Activated CD8-positive, alpha-beta memory T cell treated with anti-CD3 and anti-CD28 coated beads for 48 hours (primary cell): ENCODE measurements at places on chromosomes 4 and X.

DNA sequence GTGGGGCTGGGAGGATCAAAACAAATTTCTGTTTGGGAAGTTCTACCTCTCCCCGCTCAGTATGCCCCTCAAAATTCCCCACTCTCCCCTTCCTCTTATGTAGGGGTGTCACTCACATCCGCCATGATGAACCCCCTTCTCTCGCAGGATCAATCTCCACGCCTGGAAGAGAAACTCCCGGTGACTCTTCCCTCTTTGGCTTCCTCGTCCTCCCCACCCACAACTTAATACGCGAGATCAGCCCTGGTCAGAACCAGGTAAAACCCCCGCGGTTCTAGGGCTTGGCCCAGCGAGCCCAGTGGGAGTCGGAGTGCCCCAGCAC, 427 bp downstream of the LAMTOR3 start:
- no peak for DNase-seq

DNA sequence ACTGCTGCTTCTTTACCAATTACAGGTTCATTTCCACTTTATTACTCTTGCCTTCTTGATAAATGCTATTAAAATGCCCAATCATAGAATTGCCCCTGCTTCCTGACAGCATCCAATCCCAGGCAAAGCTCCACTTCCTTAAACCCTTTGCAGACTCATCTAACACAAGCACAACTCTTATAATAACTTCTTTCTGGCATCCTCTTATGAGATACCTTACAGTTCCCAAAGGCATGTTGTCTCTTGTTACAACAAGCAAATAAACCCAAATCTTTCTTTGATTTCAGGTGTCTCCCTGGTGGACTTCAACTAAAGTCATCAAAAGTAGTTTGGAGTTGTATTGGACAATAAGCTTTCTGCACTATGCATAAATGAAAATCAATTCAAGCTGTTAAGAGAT, 22.5 kb upstream of the ADH7 start:
- DNase-seq: no peak

- DNase-seq: no peak
Measured at GRCh38 chr4:113293043-113293560, 243.6 kb downstream of the ANK2 start.

DNA sequence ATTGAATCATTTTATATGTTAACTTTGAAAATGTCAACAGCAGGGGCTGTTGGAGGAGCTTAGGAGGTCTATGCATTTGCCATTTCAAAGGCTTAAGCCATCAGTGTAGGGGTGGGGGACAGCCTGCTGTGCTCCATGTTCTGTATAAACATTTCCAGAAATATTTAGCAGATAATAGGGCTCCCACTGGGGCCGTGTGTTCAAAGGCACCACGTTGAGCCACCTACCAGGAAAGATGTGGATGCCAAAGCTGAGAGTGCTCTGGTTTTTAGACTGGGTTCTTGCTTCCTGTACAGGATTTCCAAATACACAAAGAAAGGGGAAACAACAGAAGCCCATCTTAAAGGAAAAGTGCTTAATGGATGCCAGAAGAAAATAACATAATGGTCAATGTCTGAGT, 219.5 kb downstream of the CENPC start:
- no peak for DNase-seq

DNA sequence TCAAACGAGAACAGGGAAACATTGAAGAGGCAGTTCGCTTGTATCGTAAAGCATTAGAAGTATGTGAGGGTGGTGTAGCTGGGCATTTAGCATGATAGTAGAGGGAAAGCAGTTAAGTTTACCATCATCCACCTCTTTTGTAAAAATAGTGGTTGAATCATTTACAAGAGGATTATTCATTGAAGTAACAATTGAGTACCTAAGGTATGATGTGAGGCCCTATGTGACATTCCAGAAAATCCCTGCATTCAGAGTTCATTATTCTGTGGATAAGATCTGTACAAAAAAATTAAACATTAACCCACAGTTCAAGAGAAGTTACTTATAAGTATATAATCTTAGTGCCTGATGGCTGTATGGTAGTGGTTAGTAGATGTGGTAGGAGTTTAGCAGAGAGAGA, 22.2 kb upstream of the GCNA start:
- no peak for DNase-seq

GRCh38 chrX:153728095-153728494, 3.4 kb downstream of the ABCD1 start:
- DNase-seq: no peak

GRCh38 chr4:86769794-86770193, 79.4 kb downstream of the SLC10A6 start:
- no peak for DNase-seq

DNA sequence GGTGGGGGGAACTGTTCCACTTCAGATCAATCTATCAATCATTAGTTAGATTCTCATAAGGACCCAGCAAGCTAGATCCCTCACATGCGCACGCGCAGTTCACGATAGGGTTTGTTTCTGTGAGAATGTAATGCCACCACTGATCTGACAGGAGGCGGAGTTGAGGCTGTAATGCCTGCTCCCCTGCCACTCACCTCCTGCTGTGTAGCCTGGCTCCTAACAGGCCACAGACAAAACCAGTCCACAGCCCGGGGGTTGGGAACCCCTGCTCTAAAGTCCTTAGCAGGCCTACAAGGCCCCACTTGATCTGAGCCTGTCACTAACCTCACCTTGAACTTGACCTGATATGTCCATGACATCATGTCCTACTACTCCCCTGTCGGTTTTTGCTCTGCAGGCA, 30.3 kb downstream of the ARL9 start:
- DNase-seq: no peak

- no peak for DNase-seq
Measured at GRCh38 chrX:70664726-70665125, 220.1 kb downstream of the DLG3 start.

GRCh38 chrX:109716431-109717028, 16.5 kb downstream of the ACSL4 start:
- DNase-seq: no peak

DNA sequence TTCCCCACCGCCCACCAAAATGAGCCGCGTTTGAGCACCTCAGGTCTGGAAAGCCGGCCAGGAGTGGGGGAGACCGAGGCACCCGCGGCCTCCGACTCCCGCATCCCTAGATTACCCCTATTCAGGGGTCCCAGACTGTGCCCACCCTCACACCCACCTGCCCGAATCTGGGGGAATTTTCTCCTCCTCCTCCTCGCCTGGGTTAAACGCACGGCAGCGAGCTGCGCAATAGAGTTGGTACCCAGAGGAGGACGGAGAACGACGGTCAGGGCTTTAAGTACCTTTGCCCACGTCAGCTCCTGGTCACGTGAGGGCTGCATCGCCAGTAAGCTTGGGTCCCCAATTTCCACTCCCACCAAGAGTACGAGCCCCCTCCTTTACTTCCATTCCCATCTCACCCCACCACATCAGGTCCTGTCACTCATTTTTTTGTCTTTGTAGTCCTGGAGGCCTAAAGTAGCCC, at the start of gene ARMCX2:
Gene ARMCX2 (minus strand): TSS at position 250 of the 463 bp plus-strand sequence. CDS start 2,262 bp downstream, outside the sequence.
- DNase-seq: no peak

DNA sequence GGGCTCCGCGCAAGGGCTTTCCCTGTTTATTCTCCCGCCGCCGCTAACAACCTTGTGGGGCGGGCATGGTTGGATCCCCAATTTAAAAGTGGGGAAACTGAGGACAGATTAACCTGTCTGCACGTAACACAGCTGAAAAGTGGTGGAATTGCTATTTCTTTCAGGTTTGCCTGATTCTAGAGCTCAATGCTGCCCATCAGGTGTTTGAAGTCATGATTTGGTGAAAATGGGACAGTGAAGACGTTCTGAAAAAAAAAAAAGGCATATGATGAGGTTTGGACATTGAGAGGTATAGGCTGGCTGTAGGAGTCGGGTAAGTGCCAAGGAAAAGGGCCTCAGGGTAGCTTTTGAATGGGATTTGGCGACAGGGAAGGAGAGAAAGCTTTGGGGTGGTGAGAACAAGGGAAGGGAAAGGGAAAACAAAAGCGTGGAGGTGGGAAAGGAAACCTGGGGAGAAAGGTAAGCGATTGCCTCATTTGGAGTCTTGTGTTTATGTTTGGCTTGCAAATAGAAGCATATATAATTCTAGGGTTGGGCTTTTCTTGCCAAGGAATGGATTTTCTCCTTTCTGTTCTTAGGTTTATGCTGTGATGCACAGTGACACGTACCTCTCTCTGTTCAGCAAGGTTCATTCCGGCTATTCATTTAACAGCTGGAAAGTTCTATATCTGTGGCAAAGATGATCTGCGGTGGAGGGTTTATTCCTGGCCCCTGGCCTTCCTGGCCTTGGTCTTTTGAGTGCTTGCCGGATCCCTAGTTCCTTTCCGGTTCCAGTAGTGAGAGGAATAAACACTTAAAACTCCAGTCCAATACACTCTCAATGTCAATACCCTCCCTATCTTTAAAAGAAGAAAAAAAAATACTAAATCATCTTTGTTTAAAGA, 2.4 kb upstream of the STIM2 start:
- DNase-seq: no peak

DNA sequence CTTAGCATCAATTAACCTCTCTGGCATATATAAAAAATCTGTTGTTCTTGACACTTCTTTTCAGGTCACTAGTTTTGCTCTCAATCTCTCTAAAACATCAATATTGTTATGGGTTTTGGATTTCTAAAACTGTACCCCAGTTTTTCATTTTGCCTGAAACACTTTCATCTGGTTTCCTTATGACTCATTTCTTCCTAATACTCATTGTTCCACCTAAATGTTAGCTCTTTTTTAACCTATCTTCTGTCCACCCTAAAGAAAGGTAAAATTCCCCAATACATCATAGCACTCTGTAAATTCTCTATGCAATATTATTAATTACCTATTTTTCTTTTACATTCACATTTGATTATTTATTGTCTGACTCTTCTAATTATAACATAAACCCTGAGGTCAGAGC, 575.5 kb upstream of the NDST4 start:
- no peak for DNase-seq

DNA sequence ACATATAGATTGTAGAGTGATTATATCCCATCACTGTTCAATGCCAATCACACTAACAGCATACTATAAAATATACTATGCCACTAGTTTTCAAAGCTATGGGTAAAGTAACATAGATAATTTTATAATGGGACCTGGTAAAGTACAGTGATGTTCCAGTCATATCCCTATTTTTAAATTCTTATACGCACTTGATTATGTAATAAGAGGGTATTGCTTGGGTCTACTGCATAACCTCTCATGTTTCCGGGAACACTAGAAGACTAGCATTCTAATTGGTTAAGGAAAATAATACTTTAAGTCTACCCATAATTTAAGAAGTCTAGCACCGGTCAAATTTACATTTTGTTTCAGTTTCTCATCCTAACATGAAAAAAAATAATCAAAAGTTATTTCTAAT, 275.1 kb downstream of the CHIC1 start:
- DNase-seq: no peak

DNA sequence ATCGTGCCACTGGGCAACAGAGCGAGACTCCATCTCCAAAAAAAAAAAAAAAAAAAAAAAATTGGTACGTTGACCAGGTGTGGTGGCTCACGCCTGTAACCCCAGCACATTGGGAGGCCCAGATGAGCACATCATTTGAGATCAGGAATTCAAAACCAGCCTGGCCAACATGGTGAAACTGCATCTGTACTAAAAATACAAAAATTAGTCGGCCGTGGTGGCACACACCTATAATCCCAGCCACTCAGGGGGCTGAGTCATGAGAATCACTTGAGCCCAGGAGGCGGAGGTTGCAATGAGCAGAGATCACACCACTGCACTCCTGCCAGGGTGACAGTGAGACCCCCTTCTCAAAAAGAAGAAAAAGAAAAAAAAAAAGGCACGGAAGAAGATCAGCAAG, 24.5 kb downstream of the RBMX start:
- no peak for DNase-seq

DNA sequence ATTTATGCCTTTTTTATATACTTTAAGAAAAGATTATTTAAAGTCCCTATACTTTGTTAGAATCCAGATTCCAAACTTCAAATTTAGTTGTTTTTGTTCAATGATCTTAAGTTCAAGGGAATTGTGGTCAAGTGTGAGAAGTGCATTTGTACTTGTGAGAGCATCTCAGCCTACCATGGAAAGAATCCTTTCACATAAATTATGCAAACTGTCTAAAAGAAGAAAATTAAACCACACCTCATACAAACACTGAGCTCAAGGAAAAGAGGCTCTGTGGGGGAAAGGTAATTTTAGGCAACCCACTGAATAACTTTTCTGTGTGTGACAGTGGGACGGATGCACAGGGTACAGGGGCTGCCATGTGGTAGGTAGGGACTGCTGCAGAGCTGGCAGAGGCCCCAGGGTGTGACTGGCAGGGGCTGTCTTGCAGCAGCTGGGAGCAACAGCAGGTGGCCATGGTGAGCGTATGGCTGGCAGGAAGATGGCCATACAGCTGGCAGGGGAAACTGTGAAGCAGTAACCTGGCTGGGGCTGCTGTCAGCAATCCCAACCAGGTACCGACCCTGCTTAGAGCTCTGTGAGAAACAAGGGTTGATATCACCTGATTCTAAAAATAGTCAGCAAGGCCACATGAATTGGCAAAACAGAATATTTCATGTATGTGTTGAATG, 130.6 kb downstream of the UGT8 start:
- DNase-seq: no peak

- no peak for DNase-seq
Measured at GRCh38 chr4:4254199-4254598, 6.2 kb upstream of the TMEM128 start.

DNA sequence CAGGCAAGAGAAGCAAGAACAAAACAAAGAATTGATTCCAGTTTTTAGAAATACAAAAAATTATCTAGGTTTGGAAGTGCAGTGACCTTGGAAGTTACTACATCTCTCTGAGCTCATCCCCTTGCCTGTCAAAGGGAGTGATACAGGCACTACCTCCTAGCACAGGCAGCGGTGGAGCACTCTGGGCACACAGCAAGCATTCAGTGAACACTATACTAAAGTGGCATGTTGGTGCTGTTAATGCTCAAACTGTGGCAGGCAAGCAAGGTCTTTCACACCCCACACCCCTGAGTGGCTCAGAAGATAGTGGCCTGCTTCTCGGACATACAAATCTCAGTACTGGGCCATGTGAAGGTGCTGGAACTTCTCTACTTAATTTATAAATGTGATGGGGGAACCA, 51.2 kb downstream of the DRD5 start:
- no peak for DNase-seq

- no peak for DNase-seq
Measured at GRCh38 chr4:101921370-101921769, 130.8 kb downstream of the BANK1 start.

GRCh38 chr4:139265654-139266053, 14.4 kb downstream of the MGARP start:
- DNase-seq: no peak

DNA sequence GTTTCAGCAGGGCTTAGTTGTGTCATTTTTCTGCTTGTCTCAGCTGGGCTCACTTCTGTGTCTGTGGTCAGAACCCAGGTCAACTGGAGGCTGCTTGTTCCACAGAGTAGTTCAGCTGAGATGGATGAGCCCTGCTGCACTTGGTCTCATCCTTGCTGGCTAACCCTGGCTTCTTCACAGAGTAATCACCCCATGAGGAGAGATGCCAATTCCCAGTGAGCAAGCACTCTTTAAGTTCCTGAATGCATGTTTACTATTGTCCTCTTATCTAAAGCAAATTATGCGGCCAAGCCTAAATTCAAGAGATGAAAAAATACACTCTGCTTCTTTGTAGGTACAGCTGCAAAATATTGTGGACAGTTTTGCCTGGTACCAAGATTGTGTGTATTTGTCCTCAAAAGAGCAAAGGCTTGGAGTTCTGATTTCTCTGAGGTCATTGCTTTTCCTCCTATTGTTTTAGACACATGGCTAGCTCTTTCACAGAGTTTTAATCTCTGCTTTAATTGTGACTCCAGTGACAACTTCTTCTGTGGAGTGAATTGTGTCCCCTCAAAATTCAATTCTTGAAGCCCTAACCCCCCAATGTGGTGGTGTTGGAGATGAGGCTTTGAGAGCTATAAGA, 236.6 kb upstream of the ANKRD50 start:
- no peak for DNase-seq
